GM06990 (cell line): ENCODE measurements at places on chromosomes 5 and 9.

DNA sequence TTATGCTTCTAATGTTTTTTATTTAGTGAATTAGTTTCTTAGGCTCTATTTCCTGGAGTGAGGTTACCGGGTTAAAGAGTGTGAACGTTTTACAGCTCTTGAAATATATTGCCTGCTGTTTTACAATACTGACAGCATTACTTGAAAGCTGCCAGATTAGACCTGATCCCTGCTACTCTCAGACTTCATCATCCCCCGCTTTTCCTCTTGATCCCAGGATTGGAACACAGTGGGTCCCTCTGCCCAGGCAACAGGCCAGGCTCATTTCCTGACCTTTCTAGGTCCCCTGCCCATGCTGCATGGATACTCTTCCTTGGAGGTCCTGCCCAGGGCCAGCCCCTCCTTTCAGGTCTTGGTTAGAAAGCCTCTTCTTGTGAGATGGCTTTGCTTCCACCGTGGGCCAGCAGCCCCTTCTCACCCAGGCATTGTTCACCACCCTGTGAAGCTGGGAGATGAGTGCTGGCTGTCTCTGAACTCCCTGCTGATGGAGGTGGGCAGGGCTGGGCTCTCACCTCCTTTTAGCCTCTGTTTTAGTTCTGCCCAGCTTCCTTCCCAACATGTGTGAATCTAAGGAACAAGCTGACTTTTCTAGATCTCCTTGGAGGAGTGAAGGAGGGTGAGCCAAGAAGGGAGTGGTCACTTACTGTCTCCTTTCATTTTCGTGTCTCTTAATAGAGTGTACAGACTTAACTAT is 15.5 kb upstream of the FAM120AOS start:
- no peak for DNase-seq

DNA sequence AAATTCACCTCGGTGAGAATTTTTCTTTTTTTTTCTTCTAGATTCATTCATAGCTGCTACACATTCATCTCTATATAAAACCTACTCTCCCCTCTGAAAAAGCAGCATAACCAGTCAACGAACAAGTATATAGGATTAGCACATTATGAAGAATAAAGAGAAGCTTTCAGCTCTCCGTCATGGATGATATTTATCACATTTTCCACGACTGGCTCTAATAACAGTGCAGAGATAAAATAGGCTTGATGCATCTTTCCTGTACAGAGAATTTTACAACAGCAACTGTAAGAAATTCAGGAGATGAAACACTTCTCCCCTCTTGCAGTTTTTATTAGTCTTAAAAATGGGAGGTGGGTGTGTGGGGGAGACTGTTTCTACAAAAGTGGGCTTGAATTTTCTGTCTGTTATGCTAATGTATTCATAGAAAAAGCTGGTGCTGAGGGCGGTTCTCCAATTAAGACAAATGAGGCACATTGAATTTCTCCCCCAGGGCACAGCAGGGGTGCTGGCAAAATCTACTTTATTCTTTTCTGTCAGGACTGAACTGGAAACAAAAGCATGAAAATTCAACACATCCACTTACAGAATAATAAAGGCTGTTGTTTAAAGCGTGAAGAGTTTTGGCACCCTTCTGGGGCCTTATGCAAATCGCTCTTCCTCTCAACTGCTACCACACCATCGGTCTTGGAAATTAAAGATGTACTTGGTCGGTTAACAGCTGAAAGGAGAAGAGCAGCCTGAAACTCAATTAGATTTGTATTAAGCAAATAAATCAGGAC is 233.9 kb upstream of the ZNF608 start:
- DNase-seq: peak; percentile 56

DNA sequence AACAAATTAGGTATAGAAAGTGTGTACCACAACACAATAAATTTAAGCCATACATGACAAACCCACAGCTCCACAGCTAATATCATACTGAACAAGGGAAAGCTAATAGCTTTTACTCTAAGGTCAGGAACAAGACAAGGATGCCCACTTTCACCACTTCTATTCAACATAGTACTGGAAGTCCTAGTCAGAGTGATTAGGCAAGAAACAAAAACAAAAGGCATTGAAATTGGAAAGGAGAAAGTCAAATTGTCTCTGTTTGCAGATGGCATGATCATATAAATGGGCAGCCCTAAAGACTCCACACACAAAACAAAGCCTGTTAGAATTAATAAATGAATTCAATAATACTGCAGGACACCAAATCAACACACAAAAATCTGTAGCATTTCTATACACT is 548.8 kb downstream of the CTNND2 start:
- DNase-seq: no peak

GRCh38 chr9:76575761-76576160 is 116.8 kb downstream of the GCNT1 start:
- no peak for DNase-seq

GRCh38 chr9:2597483-2597882 is 24.1 kb upstream of the VLDLR start:
- DNase-seq: no peak

GRCh38 chr5:1915316-1915715 is 32.6 kb upstream of the IRX4 start:
- no peak for DNase-seq

GRCh38 chr9:98310752-98311392 is 55.4 kb upstream of the TBC1D2 start:
- DNase-seq: no peak

GRCh38 chr9:126058011-126058531 is 268.6 kb upstream of the MVB12B start:
- DNase-seq: no peak

DNA sequence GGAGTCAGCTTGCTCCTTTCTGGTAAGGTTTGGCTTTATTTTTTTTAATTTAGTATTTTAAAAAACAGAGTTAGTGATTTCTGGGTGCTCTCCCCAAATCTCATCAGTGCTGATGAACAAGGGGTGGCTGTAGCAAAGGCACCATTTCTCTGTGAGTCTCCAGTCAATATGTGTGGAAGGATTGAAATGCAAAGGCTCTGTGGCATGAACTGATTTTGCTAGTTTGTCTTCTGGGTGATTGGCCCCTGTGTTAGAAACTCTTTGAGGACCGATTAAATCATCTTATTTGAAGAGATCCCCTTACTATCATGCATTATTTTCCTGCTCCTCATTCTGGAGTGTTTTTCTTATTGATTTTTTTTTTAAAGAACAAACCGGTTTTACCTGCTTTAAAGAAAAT is 596 bp downstream of the TEK start:
- no peak for DNase-seq

GRCh38 chr5:78243639-78244038 is 50.9 kb downstream of the AP3B1 start:
- no peak for DNase-seq

- no peak for DNase-seq
Measured at GRCh38 chr5:120535900-120536299, 71.8 kb downstream of the PRR16 start.
